ENCODE measurements at places on chromosomes 1 and 21. TPM values are rescaled to one million over a fixed set of nuclear protein-coding genes. Genes with fewer than 3 reads are reported as not detected.

DNA sequence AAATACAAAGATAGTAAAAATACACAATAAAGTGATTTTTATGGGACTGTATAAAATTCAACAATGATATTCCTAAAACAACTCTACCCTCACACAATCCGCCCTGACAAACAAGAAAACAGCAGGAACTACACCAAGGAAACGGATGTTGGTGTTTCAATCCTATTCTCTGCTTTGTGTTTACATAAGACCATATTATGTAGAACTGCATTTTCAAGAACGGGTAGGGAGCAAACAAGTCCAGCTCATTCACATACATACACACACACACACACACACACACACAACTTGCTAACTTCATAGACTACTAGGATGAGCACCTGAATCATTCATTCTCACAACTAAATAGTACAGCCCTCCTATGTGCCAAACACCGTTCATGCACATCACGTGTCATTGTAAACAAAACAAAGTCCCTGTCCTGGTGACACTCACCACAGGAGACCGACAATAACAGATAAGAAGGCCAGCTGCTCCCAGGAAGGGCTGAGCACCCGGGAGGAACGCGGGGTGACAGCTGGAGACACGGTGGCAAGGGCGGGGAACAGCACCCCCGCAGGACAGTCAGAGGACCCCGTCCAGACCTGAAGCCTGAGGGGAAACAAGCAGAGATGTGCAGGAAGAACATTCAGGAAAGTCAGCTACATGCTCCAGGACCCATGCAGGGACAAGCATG lies 43.0 kb downstream of the NPHP4 start:
- DNase-seq, result peak; percentile 31

DNA sequence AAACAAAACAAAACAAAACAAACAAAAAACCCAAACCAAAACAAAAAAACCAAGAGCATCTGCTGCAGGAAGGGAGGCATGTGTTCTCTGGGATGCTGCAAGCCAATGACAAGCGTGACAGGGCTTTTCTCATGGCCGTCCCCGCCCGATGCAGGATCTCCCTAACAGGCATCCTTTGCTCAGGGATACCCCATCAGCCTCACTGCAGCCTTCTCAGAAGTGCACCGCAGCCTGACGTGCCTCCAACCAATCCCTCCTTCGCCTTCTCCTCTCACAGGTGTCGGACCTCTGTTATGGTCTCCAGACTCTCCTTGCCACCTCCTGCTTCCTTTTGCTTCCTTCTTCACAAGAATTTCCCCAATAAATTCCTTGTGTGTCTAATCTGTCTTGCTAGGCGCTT lies 147.2 kb downstream of the PCP4 start:
- DNase-seq, result no peak

DNA sequence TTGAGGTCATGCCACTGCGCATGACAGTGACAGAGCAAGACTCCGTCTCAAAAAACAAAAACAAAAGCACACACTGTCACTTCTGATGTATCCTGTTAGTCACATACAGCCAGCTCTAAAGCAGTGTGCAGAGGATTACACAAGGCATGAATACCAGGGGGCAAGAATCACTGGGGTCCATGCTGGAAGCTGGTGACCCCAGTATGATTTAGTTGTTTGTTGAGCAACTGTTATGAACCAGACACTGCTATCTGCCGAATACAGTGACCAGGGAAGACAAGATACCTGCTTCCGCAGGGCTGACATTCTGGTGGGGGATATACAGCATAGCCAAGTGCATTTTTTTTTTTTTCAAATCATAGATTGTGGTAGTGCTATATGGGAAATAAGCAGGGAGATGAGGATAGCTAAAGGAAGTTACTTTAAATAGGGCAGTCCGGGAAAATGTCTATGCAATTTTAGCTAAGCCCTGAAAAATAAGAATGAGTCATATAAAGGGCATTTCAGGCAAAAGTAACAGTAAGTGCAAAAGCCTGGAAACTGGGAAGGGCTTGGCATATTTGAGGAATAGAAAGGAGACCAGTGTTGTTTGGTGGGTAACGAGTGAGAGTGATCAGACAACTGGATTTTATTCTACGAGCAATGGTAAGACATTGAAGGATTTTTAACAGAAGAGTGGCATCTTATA lies 69.7 kb downstream of the ADSS2 start:
- DNase-seq, result no peak

Gene PLA2G2A
- 14.7 TPM for polyA plus RNA-seq

Gene PEAR1
- 5.9 TPM for polyA plus RNA-seq

Data from large intestine (tissue), 12 donors.